Stimulated activated CD8-positive, alpha-beta memory T cell treated with anti-CD3 and anti-CD28 coated beads, Interleukin-15, amount 100 ng/mL, for 24 hours (primary cell): ENCODE measurements at places on chromosomes 5 and 9.

- DNase-seq: no peak
Measured at GRCh38 chr9:95855961-95856360, 19.5 kb upstream of the ERCC6L2 start.

- no peak for DNase-seq
Measured at GRCh38 chr9:89606624-89607311, 2.0 kb downstream of the GADD45G start.

DNA sequence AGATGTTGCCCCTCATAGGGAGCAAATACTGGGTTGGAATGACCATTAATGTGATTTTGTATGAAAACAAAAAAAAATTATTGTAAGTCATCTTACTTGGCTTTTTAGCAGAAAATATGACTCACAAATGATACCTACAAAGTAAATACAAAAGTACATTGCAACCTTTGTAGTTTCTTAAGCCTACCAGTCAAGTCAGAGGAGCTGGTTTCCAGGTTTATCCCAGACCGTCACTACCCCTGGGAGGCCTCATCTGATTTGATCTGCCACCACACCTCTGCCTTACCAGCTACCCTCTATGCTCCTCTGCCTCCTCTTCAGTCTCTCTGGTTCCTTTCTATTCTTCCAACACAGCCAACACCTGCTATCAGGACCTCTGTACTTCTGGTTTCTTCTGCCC lies 349.9 kb upstream of the CCNH start:
- no peak for DNase-seq

- DNase-seq: no peak
Measured at GRCh38 chr5:1352231-1353219, 7.6 kb upstream of the CLPTM1L start.

DNA sequence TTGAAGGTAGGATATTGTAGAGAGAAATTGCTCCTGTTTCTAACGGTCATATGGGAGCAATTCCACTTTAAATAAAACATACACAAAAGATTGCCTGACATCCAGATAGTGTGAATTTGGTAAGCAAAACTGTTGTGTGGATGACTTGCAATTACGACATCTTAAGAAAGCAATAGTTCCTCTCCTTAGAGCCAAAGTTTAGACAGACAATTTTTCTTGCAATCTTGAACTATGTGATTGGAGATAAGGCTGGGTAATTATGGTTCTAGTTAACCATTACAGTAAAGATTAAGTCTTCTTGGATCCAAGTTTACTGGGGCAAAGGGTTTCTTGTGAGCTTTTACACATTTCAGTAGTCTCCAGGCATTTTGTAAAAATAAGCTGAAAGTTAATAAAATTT lies 1080.6 kb upstream of the CDH6 start:
- DNase-seq: no peak

DNA sequence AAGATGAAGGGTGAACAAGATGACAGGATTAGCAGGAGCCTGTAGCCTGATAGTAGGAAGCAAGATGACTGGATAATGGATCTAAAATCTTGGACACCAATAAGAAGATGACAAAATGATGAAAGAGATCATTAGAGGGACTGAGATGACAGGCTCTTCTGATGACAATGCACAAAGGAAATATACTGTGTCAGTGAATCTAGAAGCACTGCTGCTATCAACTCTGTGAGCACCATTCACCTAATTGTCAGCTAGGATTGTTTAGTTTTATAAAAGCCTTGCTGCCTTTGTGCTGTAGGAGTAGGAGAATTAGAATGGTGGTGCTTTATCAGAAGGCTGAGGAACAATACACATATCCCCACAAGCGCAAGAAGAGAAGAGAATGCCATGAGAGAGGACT lies 1127.8 kb downstream of the DTWD2 start:
- DNase-seq: no peak
